ENCODE measurements at places on chromosomes 1 and 21.

- DNase-seq = no peak
These were observed 12.4 kb downstream of the SLC19A2 start for GRCh38 chr1:169473347-169473746.

DNA sequence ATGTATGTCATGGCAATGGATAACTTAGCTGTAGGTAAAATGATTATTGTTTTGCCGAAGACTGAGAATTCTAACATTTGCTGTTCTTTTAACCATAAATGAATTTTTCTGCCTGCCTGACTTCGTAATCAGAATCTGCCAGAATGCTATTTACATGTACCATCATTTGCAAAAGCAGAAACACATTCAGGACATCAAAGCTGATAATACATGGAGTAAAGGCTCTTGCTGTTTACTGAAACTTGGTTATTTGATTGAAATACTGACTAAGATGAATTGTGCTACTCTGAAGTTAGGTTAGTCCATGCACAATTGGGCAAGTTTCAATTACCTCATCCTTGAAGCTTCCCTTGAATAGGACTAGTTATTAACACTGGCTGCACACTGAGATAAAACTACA is 293.8 kb downstream of the PLA2G4A start:
- no peak for DNase-seq

DNA sequence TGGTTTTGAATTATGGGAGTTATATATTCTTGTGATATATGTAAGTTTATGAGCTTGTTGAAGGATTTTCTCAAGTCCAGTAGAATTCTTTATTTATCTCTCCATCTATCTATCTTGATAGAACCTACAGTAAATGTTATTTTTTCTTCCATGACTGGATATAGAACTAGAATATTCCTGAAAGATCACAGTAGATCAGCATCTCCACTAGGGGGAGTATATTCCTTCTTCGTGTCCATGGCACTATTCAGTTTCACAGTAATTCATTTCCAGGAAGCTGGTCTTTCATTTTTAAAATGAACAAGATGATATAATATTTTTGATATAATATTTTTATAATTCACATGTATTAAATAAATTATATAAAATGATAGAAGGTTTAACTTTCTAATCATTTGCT is 18.8 kb downstream of the TMPRSS15 start:
- DNase-seq = no peak

- DNase-seq = no peak
These were observed 5.4 kb downstream of the NECTIN4 start for GRCh38 chr1:161083748-161084596.

GRCh38 chr1:28736450-28737306 is at the start of gene YTHDF2:
YTHDF2 (plus strand) TSS chr1:28736940; CDS start chr1:28737121, 181 bp downstream.
- peak; percentile 98 for DNase-seq

All from activated T-helper 1 cell treated with Interleukin-2 at 50 U/mL for 16 hours (primary cell).